CD4-positive, alpha-beta T cell treated with Interferon gamma for 1 hour (primary cell): ENCODE measurements at places on chromosomes 16 and 17.

DNA sequence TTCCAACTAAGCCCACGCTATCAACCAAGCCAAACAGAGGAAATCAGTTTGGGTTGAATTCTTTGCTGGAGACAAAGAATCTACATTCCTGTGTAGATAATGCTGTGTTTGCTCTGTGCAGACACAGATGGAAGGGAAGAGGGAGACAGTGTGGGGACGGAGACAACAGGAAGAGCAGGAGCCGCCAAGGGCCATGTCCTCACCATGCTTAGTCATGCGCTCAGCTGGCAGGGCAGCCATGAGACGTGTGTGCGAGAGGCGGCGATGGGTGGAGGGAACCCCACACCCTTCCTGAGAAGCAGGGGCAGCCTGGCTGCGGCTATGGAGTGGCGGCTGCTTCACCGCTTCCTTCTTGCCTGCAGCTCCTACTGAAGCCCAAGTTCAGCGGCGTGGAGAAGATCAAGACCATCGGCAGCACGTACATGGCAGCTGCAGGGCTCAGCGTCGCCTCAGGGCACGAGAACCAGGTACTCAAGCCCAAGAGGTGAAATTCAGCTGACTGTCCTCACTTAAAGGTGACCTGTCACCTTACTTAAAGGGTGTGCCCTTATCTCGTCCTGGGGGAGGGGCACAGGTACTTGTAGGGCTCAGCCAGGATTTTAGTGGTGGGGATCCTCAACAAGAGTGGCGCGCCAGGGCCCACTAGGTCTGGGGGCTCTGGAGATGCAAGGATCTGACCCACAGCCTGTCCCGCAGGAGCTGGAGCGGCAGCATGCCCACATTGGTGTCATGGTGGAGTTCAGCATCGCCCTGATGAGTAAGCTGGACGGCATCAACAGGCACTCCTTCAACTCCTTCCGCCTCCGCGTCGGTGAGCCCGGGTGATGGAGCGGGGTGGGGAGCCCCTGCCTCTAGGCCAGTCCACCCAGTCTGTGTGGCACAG is 47.5 kb downstream of the ADCY7 start:
- DNase-seq = peak; percentile 60

DNA sequence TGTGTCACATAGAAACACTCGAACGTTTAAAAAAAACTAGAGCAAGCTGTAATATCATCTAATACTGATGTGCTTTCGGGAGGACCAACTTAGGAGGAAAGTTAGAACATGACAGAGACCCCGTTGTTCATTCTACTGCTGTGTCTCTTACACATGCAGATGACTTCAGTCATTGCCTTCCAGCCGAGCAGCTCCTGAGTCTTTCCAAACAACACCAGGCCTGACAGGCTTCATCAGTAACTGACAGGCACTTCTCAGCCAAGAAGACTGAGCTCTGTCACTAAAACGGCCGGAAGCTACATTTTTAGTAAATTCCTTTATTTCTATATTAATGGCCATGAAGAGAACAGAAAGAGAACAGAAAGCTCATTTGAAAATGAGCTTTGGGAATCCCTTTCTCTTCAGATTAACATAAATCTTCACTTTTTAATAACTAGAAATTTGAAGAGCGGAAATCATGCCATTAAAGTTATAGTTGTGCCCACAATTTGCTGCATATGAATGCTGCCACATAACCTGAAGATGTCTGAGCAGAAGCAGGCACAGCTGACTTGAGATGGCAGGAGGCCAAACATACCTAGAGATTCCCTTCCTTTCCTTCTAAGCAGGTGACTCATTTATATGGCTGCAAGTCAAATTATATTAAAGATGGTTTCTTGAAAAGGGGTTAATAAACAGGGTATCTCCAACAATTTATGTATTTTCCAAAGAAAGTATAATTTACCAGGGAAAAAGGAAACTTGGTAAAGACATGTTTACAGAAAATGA is 148.9 kb downstream of the ITFG1 start:
- no peak for DNase-seq

- DNase-seq = no peak
Measured at GRCh38 chr16:2450535-2450934, 9.4 kb upstream of the TEDC2 start.

DNA sequence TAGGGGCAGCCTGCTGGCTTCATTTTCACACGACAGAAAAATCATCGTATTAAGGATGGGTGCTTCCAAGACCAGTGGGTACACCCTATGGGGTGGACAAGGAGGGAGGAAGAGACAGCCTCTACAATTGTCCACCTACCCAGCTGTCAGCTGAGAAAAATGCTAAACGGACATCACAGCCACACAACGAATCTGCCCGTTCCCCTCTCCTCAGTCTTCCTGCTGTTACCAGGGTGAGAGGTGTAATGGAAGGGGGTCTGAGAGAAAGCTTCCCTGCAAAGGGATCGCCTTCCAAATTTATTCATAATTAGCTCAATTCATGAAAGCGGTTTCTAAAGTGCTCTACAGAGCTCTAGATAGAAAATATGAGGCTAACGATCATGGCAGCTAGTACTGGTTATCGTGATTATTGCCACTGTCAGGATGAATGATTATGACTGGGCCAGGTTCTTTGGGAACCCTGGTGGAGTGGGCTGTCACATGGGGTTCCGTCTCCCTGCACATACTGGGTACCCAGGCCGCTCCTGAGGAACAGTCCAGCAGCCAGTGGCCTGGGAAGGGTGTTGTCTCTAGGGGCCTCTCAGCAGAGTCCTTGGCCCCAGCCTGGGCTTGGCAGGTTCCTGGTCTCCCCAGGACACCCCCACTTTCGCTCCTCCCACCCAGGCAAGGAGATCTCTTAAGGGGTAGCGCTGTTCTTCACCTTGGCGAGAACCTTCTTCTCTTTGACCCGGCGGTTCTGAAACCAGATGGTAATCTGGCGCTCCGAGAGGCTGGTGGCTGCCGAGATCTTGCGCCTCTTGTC is 2.2 kb downstream of the HOXB13 start:
- no peak for DNase-seq

DNA sequence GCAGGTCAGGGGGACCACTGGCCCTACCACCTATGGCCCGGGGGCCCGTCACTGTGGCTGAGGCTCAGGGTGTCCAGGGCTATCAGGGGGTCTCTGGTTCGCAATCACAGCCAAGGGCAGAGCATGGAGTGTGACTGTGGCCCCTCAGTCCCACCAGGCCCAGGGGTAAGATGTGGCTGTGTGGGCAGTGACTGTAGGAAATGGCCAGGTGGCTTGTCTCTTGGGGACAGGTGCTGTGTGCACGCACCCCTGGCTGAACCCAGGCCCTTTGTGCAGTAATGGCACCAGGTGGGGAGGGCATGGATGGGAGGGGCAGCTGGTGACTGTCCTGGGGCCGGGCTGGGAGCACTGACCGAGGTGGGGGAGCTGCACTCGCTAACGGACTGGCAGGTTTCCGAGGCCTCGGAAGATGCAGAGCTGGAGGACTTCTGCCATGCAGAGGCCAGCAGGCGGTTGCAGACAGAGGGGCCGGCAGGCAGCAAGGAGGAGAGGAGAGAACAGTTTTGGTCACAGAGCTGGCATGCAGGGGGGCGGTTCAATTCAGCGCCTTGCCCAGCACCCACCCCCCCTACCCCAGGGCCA is 18.8 kb downstream of the IL34 start:
- no peak for DNase-seq

- no peak for DNase-seq
Measured at GRCh38 chr16:63497408-63497807, 1461.2 kb upstream of the CDH8 start.

DNA sequence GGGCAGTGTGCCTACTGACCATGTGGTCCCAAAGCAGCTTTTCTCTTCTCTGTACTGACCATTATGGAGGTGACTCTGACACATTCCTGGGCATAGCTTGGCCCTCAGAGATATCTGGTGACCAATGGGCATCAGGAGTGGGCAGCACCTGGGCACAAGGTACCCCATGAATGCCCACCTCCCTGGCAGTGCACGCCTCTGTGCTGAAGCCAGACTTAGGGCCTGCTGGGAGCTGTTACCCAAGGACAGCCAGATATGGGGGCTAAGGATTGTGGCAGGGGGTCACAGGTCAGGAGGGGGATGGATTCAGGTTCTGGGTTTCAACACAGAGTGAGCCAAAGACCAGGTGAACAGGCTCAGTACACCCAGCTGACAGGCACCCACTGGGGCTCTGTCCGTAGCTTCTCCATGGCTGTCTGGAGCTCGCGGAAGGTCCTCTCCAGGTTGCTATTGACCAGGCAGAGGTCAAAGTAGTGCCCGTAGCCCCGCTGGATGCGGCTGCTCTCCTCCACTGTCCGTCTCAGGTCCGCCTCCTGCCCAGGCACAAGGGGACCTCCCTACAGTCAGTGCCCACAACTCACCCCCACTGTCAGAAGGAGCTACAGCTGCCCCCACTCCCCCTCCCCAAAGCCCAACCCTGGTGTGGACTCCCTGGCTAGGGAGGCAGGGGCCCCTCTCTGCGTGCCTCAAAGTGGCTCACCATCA is 29.7 kb downstream of the MPP2 start:
- DNase-seq = no peak

- DNase-seq = no peak
Measured at GRCh38 chr16:61763991-61764390, 272.2 kb downstream of the CDH8 start.

DNA sequence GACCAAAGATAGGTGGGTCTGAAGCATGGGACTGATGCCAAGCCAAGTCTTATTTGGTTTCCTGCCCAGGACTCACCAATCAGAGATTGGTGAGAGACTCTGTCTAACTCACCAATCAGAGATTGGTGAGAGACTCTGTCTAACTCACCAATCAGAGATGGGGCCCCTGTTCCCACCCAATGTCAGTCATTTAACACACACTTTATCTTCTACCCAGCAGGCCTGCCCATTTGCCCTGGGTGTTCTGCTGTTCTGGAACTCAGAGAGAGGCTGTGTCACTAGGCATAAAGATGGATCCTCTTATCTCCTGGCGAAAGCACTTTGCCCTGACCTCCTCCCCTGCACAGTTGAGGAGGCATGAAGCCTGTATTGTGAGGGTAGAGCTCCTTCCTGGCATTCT is 5.4 kb upstream of the RHOT1 start:
- no peak for DNase-seq

- DNase-seq = no peak
Measured at GRCh38 chr17:28225271-28225670, 93.7 kb upstream of the TMEM97 start.

- DNase-seq = peak; percentile 87
Measured at GRCh38 chr16:30185683-30186421, 2.5 kb downstream of the CORO1A start.

- no peak for DNase-seq
Measured at GRCh38 chr16:83068686-83069085, 441.9 kb downstream of the CDH13 start.

GRCh38 chr17:44913676-44914075 is 1.6 kb downstream of the GFAP start:
- DNase-seq = no peak

DNA sequence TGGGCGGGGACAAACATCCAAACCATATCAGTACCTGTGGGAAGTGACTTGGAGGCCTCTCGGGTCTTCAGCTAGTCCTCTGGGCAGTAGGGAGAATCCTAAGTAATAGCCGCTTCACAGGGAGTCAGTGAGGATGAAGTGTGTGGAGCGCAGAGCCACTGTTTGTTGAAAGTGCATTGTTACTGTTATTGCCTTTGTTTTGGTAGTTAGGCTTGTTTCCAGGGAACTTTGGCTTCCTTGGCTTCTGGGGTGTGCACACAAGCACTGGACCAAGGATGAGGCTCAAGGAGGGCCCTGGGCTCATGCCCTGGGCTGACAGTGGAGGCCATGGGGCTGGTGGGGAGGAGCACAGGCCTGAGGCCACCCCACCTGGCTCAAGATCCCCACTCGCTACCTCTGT is 141.6 kb downstream of the CLEC16A start:
- no peak for DNase-seq

DNA sequence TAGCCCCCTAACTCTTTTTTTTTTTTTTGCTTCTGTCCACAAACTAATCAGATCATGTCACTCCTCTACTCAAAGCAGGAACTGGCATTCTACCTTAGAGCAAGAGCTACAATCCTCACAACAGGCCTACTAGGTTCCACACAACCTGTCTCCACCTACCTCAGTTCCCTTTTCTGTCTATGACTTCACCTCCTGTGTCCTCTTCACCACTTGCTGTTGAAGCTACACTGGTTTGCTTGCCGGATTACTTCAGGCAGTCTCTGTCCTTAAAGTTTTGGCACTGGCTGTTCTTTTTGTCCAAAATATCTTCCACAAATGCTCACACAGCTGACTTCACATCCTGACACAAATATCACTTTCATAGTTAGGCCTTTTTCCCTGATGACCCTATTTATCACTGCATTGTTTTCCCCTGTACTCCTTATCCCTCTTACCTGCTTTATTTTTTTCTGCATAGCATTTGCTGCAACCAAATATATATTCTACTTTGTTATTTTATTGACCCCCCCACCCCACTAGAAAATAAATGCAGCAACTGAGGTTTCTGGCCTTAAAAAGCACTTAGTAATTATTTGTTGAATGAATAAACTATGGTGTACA is 72.0 kb downstream of the KANSL1 start:
- no peak for DNase-seq

GRCh38 chr17:20934288-20934687 is 108.5 kb downstream of the USP22 start:
- DNase-seq = no peak

DNA sequence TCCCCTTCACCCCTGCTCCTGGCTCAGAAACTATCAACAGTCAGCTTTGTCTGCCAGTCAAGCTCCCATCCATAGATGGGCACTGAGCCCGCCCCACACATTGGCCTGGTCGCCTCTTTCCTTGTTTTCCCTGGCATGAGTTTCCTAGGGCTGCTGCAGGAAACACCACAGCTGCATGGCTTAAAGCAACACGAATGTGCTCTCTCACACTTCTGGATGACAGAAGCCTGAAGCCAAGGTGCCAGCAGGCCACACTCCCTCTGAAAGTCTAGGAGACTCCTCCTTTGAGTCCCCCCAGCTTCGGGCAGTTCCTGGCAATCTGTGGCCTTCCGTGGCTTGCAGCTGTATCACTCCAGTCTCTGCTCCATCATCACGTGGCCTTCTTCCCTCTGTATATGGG is 69.9 kb downstream of the TBC1D16 start:
- DNase-seq = no peak

- DNase-seq = no peak
Measured at GRCh38 chr16:17204644-17205043, 266.1 kb downstream of the XYLT1 start.

DNA sequence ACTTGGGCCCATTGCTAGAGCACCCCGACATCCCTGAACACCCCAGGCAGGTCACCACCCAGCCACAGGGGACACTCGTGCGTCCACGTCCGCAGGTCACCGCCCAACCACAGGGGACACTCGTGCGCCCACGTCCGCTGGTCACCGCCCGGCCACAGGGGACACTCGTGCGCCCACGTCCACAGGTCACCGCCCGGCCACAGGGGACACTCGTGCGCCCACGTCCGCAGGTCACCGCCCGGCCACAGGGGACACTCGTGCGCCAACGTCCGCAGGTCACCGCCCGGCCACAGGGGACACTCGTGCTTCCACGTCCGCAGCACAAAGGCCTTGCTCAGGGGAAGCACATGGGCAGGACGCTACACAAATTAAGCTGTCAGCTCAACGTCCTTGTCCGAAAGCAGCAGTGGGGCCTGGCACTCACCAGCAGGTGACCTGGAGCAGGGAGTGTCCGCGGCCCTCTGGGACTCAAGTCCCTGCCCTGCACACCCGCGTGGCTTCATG is 17.7 kb downstream of the GALNS start:
- DNase-seq = no peak
